ENCODE measurements at places on chromosomes 6 and 20.

- no peaks in the 10 kb centered on the region for H3K36me3 ChIP-seq
- H3K4me1 ChIP-seq, result no peaks in the 10 kb centered on the region
- H3K27ac ChIP-seq, result no peak overlapping the region
- no peak overlapping the region for H3K4me3 ChIP-seq
- peaks cover 5% of the 10 kb centered on the region for H3K27me3 ChIP-seq
- peak; percentile 58 for DNase-seq
Observed at GRCh38 chr6:150301846-150302519, 66.8 kb upstream of the IYD start.

GRCh38 chr6:132286298-132287019, 114.8 kb downstream of the MOXD1 start:
- H3K27me3 ChIP-seq, result no peaks in the 10 kb centered on the region
- no peak for DNase-seq
- no peak overlapping the region for H3K27ac ChIP-seq
- no peak overlapping the region for H3K4me3 ChIP-seq
- H3K36me3 ChIP-seq, result no peaks in the 10 kb centered on the region

- H3K27ac ChIP-seq, result no peak overlapping the region
- no peaks in the 10 kb centered on the region for H3K4me1 ChIP-seq
- H3K27me3 ChIP-seq, result no peaks in the 10 kb centered on the region
- DNase-seq, result no peak
- H3K4me3 ChIP-seq, result no peak overlapping the region
Observed at GRCh38 chr20:40875116-40876085, 153.2 kb upstream of the TOP1 start.

GRCh38 chr6:40671001-40671693, 84.0 kb upstream of the LRFN2 start:
- no peak overlapping the region for H3K4me3 ChIP-seq
- H3K27ac ChIP-seq, result no peak overlapping the region
- no peaks in the 10 kb centered on the region for H3K36me3 ChIP-seq
- DNase-seq, result no peak
- no peaks in the 10 kb centered on the region for H3K4me1 ChIP-seq

GRCh38 chr6:18119236-18119635, 3.2 kb downstream of the NHLRC1 start:
- no peaks in the 10 kb centered on the region for H3K36me3 ChIP-seq
- no peak overlapping the region for H3K4me3 ChIP-seq
- H3K27ac ChIP-seq, result no peak overlapping the region
- H3K27me3 ChIP-seq, result no peaks in the 10 kb centered on the region
- DNase-seq, result no peak

DNA sequence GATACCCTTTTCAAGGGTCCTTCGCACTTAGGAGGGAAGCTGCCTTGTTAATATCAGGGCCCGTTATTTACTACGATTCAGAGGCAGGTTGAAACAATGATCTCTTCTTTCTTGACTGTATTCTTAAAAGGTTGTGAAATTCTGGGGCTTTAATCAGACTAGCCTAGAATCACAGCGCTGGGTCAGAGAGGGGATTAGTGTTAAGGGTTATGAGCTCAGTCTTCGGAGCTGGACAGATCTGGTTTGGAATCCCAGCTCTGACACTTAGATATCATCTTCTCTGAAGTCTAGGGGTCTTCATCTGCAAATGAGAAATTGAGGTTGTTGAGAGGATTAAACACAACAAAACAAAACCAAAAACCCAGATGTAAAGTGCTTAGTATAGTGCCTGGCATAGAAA, 77.4 kb downstream of the CD83 start:
- H3K4me3 ChIP-seq, result no peak overlapping the region
- H3K36me3 ChIP-seq, result no peaks in the 10 kb centered on the region
- H3K4me1 ChIP-seq, result no peaks in the 10 kb centered on the region

- H3K4me1 ChIP-seq, result peaks cover 6% of the 10 kb centered on the region
- no peaks in the 10 kb centered on the region for H3K36me3 ChIP-seq
- peaks cover 16% of the 10 kb centered on the region for H3K27me3 ChIP-seq
- DNase-seq, result no peak
Observed at GRCh38 chr6:424741-425417, 33.3 kb downstream of the IRF4 start.

- no peaks in the 10 kb centered on the region for H3K4me1 ChIP-seq
- H3K27ac ChIP-seq, result no peak overlapping the region
- H3K27me3 ChIP-seq, result no peaks in the 10 kb centered on the region
- H3K36me3 ChIP-seq, result no peaks in the 10 kb centered on the region
Observed at GRCh38 chr6:72519871-72520270, 102.0 kb upstream of the KCNQ5 start.

- no peaks in the 10 kb centered on the region for H3K27me3 ChIP-seq
- H3K36me3 ChIP-seq, result no peaks in the 10 kb centered on the region
- H3K4me3 ChIP-seq, result no peak overlapping the region
Observed at GRCh38 chr6:142722841-142723240, 222.1 kb downstream of the HIVEP2 start.
